Stimulated activated CD8-positive, alpha-beta memory T cell treated with anti-CD3 and anti-CD28 coated beads, Interleukin-15, amount 100 ng/mL, for 24 hours (primary cell): ENCODE measurements at places on chromosomes 3 and 15.

- DNase-seq: no peak
Measured at GRCh38 chr3:18246336-18247060, 178.6 kb downstream of the SATB1 start.

DNA sequence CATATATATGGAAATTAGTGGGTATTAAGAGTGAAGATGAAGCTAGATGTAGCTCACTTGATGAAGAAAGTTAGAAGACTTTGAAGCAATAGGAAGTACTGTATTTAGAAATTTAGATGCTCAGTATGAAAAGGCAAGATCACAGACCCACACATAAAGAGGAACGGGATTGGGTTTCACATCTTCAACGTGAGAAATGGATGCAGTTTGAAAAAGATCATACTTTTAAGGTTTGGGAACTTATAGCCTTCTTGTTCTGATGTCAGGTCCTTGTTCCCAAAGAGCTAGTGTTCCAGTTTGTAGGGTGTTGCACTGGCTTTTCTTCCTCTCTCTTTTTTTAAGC is 16.7 kb downstream of the AP3S2 start:
- no peak for DNase-seq

DNA sequence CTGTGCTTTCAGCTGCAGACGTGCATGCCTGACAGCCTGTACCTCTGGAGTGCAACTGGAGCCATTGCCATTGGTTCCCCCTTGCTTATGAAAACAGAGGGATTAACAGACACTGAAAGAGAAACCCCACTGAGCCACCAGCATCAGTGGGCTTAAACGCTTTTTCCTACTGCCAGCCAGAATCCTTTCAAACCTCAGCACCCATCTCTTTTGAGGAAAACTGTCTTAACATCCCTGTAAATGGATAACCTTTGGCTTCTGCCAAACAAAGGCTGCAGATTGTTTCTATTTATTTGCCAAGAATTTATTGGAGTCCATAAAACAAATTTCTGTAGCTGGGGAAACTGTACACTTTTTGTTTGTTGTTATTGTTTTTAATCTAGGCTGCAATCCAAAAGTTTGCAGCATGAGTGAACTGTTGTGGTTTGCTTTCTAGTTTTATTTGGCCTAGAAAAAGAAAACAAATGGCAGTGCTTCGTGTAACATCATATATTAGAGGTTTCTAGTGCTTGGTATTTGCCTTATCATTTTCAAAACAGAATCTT is 369.2 kb upstream of the IL12A start:
- DNase-seq: no peak

DNA sequence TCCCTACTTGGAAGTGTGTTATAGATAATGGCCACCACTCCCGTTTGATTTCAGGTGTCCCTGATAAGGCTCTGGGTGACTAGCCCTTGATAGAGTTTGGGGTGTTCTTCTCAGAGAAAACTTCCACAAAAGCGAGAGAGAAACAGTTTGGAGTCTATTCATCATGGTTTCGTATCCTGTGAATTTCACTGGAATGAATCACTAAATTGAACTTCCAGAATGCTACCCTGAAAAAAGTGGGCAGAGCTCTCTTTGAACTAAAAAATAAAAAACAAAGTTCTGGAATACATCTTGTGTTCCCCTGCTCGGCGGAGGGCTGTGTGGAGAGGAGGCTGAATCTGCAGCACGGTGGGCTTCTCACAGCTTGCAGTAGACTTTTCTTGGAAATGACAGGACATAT is 52.8 kb upstream of the FAM98B start:
- DNase-seq: no peak

DNA sequence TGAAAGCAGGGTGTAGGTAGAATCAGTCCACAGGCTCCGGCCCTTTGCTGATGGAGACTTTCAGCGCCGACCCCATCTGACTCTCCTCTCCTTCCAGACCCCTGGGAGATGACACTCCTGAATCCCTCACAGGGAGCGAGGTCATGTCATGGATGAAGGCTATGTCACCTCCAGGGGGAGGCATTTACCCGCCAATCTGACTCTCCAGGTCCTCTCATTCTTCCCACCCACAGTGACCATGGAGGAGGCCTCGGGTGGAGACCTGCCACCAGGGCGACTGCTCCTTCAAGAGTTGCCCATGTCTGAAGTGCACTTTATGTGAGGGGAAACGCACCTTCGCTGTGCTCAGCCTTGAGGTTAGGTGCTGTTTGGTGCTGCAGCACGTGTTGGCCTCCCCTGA is 112.7 kb downstream of the KLF13 start:
- DNase-seq: no peak

GRCh38 chr3:57985176-57985983 is 22.8 kb upstream of the FLNB start:
- DNase-seq: no peak

GRCh38 chr3:30711151-30711550 is 104.8 kb downstream of the TGFBR2 start:
- DNase-seq: no peak

DNA sequence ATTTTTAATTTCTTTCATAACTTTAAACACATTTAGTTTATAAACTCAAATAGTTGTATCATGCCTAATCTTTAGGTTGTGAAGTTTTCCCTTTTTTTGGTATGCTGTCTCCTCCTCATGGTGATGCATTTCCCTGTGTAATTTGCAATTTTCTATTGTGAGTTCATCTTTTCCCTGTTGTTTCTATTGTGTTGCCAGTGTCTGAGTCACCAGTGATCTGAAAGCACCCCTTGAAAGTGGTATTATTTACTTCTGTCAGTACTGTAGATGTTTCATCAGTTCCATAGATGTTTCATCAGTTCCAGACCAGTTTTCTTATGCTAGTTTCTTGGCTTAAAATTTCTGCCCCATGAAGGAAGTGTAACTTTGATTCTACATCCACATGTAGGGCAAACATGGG is 80.6 kb downstream of the OXSM start:
- DNase-seq: no peak

GRCh38 chr15:63191895-63192618 is 2.7 kb downstream of the RAB8B start:
- no peak for DNase-seq

DNA sequence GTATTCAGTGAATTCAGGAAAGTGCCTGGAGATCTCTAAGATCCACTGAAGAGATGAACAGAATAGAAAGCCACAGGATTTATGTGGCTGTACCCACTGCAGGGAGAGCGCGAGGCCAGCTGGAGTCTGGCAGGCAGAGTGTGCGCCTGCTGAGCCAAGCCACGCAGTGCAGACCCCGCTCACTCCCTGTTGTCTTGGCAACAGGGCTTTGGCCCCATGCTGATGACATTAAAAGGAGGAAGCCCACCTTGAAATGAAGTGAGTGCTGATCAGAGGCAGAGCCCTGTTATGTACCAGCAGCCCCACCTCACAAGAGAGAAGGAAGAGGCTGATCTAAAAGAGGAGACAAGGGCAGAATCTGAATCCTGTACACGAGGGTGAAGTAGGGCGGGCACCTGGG is 36.7 kb downstream of the PXYLP1 start:
- no peak for DNase-seq

- DNase-seq: no peak
Measured at GRCh38 chr3:179464323-179465092, 13.2 kb upstream of the GNB4 start.

GRCh38 chr3:9012521-9012920 is 49.2 kb upstream of the RAD18 start:
- DNase-seq: no peak

DNA sequence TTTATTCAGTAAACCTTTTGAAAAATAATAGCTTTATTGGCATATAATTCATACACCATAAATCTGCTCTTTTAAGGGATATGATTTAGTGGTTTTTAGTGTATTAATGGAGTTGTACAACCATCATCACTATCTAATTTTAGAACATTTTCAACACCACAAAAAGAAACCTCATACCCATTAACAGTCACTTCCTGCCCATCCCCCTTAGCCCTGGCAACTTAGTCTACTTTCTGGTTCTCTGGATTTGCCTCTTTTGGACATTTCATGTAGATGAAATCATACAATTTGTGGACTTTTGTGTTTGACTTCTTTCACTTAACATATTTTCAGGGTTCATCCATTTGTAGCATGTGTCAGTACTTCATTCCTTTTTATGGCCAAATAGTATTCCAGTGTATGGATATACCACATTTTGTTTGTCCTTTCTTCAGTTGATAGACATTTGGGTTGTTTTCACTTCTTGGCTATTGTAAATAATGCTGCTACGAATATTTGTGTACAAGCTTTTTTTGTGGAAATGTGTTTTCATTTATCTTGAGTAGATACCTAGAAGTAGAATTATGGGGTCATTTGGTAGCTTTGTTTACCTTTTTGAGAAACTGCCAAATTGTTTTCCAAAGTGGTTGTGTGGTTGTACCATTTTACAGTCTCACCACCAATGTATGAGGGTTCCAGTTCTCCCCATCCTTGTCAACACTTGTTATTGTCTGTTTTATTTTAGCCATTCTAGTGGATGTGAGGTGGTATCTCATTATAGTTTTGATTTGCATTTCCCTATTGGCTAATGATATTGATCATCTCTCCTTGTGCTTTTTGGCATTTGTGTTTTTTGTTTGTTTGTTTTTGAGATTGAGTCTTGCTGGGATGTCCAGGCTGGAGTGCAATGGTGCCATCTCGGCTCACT is 45.8 kb downstream of the SMAD3 start:
- DNase-seq: no peak

GRCh38 chr3:122730240-122730639 is 49.6 kb downstream of the PARP14 start:
- DNase-seq: no peak

GRCh38 chr3:46585799-46586693 is 19.9 kb upstream of the LRRC2 start:
- DNase-seq: no peak

DNA sequence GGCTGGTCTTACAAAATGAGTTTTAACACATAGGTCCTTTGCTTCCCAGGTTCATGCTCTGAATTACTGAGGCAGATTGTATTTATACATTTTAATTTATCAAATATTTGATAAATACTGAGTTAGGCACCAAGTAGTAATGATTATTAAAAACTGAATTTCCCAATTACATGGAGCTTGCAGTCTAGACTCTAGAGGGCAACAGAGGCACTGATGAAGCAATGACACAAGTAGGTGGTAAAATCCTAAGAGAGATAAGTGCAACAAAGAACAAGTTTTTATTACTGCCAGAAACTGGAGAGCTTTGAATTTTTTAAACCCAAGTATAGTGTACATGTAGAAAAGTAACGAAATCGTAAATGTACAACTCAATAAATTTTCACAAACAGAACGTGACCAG is 406.2 kb upstream of the RARB start:
- no peak for DNase-seq

DNA sequence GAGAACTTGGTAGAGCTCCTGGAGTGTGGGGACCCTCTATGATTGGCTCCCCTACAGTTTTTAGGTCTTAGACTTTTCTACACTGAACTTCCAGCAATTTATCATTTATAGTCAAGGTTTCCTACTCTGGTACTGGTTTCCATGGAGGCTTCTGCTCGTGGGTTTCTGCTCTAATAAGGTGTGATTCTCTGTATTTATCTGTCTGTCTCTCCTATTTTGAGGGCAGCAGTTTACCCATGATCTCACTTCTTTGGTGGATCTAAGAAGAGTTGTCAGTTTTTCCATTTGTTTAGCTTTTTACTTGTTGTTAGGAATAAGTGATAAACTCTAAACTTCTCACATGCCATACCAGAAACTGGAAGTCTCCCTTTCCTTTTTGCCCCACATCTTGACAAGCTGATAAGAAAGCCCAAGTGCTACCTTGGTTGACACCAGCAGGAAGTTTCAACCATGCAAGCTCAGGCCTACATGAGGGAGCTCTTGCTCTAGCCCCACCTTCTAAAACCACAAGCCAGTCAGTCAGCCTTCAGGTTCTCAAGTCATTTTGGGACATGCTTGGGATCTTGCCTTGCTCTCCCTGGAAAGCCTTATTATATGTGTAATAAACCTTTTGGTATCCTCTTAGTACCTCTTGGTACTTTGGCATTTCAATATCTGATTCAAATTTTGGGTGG is 10.0 kb downstream of the TIMMDC1 start:
- no peak for DNase-seq

DNA sequence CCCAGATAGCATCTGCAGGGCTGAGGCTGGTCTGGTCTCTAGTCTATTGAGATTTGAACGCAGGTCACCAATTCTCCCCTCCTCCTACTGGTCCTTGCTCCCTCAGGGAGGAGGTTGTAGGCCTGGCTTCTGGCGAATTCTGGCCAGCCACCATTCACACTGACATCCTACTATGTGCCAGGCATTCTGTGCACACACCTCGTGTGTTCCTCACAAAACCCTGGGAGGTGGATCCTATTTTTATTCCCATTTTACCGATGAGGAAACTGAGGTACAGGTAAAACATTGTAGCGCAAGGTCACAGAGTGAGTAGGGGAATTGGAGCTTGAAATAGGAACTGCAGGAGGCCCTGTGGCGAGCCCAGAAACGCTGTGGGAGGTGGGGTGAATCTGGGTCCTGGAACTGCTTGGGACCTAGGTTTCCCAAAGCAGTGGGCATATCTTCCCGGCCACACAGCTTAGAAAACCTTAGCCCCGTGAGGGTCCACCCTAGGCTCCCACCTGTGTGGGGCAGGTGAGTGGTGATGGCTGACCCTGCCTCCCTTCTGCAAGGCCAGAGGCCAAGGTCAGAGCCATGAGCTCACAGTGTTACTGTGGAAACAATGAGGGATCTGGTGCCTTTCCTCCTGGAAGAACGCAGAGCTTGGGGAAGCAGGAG is 4.8 kb upstream of the ATP2B2 start:
- DNase-seq: no peak
